ENCODE measurements at places on chromosomes 16 and 17.

- no peak for DNase-seq
Measured at GRCh38 chr17:1322014-1322428, 42.6 kb downstream of the TRARG1 start.

DNA sequence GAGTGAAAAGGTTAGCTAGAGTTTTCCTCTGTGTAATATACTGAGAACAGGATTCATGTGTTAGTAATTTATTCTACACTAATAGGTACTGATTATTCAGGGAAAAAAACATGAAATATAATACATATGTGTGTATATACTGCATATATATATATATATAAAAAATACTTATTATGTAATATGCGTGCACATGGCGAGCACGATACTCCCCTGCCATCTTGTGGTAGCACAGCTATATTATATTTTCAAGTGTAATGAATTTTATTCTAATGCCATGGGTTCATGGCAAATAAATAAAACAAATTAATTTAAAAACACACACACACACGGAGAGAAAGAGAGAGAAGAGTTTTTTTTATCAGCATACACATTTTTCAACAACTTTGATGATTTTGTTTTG is 460.6 kb downstream of the KCNJ2 start:
- peak; percentile 19 for DNase-seq

GRCh38 chr16:2767891-2768290 is 9.2 kb downstream of the ELOB start:
- no peak for DNase-seq

DNA sequence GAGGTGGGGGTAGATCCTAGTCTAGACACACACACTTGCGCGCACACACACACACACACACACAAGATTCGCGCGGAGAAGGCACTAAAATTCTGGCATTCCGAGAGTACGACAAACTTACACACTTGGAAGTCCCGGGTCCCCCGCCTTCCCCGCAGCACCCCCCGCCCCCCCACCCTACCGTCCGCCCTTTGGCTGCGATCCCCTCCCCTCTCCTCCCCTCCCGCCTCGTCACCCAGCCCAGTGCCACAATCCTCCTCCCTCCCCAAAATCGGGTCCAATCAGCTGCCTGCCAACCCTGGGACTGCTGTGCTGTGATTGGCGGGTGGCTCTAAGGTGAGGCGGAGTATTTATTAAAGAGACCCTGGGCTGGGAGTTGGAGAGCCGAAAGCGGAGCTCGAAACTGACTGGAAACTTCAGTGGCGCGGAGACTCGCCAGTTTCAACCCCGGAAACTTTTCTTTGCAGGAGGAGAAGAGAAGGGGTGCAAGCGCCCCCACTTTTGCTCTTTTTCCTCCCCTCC is at the start of gene SOX9:
SOX9 (plus strand) TSS at position 379 of the 522 bp plus-strand sequence. CDS start 372 bp downstream, outside the sequence.
- peak; percentile 97 for DNase-seq

All from fibroblast of pulmonary artery (primary cell).